ENCODE measurements at places on chromosomes 2 and 18. TPM values are rescaled to one million over a fixed set of nuclear protein-coding genes. Genes with fewer than 3 reads are reported as not detected.

DNA sequence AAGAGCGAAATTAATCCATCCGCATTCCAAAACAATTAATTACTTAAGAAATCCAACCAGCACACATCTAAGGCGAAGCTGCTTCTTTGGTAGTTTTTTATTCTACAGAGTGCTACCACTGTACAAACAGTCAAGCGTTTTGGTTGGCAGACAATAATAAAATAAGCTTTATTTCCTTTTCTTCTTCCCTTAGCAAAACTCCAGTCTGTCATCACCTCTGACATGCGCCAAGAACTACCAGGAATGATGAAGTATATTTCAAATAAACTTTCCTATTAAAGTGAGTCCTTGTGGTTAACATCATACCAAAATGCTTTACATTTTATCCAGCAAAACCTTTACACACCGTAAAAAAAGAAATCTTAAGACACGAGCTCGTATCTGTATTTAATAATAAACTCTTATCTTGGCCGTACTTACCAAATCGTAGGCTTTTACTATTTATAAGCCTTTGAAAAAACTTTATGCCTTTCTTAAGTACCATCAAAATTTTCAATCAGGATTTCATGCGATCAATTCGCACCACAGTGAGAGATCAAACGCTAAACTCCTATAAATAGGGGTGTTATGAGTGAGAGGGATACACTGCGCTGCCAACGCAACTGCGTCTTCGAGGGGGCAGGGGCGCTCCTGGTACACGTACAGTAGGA, 1.3 kb downstream of the ATL2 start:
- H3K27me3 ChIP-seq, result no peaks in the 10 kb centered on the region
- H3K36me3 ChIP-seq, result no peaks in the 10 kb centered on the region
- H3K27ac ChIP-seq, result peak overlapping the region; percentile 98
- peak; percentile 78 for DNase-seq

- no peaks in the 10 kb centered on the region for H3K4me1 ChIP-seq
- H3K36me3 ChIP-seq, result no peaks in the 10 kb centered on the region
- H3K27me3 ChIP-seq, result no peaks in the 10 kb centered on the region
- no peak overlapping the region for H3K4me3 ChIP-seq
- H3K27ac ChIP-seq, result no peak overlapping the region
Measured at GRCh38 chr18:27661320-27662018, 476.4 kb upstream of the CHST9 start.

DNA sequence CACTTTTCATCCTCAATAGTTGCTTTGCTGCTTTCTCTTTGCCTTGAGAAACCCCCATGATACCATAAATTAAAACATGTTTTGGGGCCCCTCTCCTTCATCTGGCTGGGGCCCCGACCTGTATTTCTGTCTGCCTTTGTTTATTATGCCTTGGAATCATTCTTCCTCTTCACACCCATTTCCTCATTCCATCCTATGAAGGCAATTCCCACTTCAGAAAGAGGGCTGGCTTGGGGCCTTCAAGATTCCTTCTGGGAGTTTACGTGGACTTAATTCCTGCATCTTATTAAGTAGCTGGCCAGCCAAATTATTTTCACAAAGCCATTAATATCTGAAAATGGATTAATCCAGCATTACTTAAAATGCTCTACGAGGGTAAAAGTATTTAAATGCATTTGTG, 6.8 kb upstream of the LRRTM1 start:
- no peak overlapping the region for H3K4me3 ChIP-seq
- H3K27ac ChIP-seq, result no peak overlapping the region
- no peaks in the 10 kb centered on the region for H3K36me3 ChIP-seq

DNA sequence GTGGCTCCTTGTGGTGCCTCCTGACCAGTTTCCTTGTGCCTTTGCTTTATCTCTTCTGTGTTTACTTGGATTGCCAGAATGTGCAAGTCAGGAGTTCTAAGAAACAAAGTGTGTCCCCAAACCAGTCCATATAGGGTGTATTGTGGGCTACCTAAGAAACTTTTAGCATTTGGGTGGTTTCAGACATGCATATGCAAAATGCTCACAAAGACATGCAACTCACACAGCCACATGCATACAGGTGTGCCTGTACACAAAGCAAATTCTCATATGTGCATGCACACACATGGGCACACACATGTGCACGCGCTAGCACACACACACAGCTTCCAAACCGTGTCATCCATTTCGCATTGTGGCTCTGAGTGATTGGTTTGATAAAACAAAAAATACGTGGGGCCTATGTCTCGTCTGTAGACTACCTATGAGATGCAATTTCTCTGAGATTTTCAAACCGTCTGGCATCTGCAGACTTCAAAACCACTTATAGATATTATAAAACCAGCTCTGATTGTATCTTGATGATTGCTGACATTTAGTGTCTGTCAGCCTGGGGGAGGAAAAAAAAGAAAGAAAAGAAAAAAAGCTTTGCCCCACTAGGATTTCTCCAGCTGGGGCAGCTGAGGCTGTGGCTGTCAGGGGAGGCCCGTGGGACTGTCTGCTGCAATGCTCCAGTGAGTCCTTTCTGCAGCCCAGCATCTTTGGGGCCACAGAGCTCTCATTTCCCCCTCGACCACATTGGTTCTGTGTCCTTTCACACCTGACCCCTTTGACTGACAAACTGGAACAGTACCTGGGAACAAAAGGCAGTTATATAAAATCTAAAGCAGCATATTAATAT, 556.1 kb downstream of the CMPK2 start:
- H3K36me3 ChIP-seq, result no peaks in the 10 kb centered on the region
- H3K27me3 ChIP-seq, result no peaks in the 10 kb centered on the region
- H3K27ac ChIP-seq, result no peak overlapping the region
- H3K4me3 ChIP-seq, result no peak overlapping the region

The CLEC4F gene
- total RNA-seq, result not detected

The PLCD4 gene
- 3.1 TPM for total RNA-seq

All from thyroid gland (tissue), 4 donors.